NCI-H1930 (cell line): ENCODE measurements at places on chromosomes 4 and X.
A peak's percentile ranks its signal among the peaks of the same experiment; 100 is the strongest.

DNA sequence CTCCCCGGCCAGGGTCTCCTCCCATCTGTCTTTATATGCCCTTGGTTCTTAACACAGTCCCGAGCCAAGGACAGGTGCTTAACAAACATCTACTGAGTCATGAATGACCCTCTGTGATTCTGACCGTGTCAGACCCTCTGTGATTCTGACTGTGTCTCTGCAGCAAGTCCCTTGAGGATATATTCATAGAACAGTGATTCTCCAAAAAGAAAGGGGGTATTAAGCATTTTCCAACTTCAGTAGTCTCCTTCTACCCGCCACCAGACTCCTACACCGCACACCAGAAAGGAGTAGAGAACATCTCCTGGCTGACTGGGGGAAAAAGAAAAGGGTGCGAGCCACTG, 13.6 kb downstream of the ACSL1 start:
- no peak for DNase-seq

- no peak for DNase-seq
Observed at GRCh38 chr4:178173771-178174170, 731.5 kb upstream of the AGA start.

DNA sequence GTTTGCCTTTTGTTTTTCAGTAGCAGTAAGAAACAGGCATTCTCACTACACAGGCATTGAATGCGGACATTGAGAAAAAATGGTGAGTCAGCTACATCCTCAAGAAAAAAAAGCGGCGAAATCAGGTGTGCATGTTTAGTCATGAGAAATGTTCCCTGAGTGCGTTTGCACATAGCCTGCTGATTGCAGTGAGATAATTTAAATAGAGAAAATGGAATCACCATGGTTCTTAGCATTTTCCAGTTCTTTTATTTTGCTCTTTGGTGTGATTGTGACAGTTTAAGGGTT, 54.1 kb upstream of the CLDN34 start:
- DNase-seq = no peak

GRCh38 chr4:165302658-165303057, 24.8 kb upstream of the MSMO1 start:
- DNase-seq = no peak

- DNase-seq = no peak
Observed at GRCh38 chr4:113646442-113646822, 115.1 kb downstream of the CAMK2D start.

DNA sequence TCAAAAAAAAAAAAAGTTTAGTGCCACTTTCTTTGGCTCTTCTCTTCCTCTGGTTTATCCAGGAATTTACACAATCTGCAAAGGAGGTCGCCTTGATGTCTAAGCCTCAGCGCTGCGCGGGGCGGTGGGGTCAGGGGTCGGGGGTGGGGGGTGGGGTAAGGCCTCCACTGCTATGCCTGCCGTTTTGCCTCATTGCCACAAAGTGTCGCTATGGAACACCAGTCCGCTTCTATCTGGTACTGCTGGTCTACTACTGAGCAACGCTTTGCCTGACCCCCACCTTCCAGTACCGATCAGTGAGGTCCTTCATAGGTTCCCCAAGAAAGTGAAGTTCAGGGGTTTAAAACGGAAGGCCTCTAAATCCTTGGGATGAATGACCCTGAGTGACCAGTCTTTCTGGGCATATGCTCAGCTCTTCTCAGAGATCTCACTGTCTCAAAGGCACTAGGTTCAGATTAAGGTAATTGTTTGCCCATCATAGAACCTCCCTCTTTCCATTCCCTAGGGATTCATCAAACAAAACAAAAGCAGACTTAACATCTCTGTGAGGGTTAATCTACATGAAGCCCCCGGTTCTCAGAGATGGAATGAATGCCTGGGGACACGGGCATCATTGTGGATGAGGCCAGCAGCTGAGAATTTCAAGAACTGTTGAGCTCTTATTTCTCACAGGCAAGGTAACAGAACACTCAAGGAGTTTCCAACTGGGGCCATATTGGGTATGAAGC, 16.9 kb upstream of the TSR2 start:
- no peak for DNase-seq

GRCh38 chrX:40268188-40268520, 170.4 kb upstream of the BCOR start:
- DNase-seq = no peak

- no peak for DNase-seq
Observed at GRCh38 chr4:78320349-78320935, 231.1 kb upstream of the ANXA3 start.

DNA sequence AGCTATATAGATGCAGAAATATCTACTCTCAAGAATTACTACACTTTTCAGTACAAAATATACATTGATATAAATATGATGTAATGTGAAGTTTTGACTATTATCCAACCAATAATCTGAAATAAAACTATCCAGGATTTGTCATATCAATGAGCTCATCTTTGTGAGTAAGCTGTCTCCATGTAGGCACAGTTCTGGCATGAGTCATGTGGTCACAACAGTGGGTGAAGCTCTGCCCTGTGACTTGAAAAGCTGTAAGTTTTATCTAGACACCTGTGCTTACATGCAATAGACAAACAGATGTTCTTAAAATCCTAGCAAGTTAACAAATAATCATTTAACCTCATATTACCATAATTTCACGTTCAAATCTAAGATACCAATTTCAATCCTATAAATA, 192.7 kb downstream of the GABRG1 start:
- DNase-seq = no peak

GRCh38 chr4:86155766-86156165, 204.1 kb downstream of the MAPK10 start:
- DNase-seq = no peak

- no peak for DNase-seq
Observed at GRCh38 chr4:28702571-28702970, 1841.9 kb downstream of the STIM2 start.

GRCh38 chr4:60463857-60464502, 736.1 kb upstream of the ADGRL3 start:
- DNase-seq = peak; percentile 1

DNA sequence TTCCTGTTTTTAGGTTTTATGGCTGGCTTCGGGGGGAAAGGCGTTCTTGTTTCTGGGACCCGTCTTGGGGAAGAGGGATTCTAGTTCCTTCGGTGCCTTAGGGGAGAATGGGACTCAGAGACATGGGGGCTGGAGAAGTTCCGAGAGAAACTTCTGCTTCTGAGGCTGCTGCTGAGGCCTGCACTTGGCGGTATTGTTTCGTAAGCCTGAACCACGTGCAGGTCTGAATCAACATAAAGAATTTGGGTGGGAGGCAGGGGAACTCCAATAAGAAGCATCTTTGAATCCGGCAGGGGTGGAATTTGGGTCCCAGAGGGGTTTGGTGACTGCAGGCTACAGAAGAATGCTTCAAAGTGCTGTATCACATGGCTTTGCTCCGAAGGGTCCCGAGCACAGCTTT, 15.1 kb downstream of the XG start:
- no peak for DNase-seq

- DNase-seq = no peak
Observed at GRCh38 chrX:31819455-31819854, 747.6 kb upstream of the FTHL17 start.

- no peak for DNase-seq
Observed at GRCh38 chr4:87840149-87840548, 7.4 kb downstream of the MEPE start.

DNA sequence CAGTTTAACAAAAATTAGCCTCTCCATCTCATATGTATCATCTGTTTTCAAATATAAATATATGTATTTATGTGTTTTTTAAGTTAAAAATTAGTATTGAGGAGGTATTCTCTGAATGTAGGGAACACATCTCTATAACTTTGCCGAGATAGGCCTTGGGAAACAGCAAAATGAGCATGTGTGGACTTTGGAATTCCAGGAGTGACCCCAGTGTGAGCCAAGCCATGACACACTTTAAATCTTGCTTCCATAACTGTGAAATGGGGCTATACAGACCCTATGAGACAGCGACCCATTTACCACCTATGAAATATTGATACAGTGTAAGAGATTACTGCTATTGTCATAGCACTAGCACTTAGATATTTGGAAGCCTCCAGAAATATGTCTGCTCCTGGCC, 58.8 kb downstream of the FRMPD4 start:
- no peak for DNase-seq

DNA sequence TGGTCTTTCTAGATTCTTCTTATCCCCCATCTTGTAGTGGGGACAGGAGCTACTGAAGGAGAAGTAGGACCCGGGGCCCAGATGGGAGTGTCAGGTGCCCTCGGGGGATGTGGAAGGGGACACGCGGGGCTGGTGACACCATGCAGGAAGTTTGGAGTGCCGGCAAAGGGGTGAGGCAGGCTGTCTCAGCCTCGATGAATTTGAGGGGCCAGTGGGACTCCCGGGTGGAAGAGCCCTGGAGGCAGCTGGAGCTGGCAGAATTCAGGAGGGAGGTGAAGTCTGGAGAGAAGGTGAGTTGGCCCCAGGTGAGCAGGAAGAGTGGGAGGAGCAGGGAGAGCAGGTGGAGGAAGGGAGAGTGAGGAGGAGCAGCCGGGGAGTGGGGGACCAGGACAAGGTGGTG, 101.7 kb downstream of the CPZ start:
- DNase-seq = no peak

DNA sequence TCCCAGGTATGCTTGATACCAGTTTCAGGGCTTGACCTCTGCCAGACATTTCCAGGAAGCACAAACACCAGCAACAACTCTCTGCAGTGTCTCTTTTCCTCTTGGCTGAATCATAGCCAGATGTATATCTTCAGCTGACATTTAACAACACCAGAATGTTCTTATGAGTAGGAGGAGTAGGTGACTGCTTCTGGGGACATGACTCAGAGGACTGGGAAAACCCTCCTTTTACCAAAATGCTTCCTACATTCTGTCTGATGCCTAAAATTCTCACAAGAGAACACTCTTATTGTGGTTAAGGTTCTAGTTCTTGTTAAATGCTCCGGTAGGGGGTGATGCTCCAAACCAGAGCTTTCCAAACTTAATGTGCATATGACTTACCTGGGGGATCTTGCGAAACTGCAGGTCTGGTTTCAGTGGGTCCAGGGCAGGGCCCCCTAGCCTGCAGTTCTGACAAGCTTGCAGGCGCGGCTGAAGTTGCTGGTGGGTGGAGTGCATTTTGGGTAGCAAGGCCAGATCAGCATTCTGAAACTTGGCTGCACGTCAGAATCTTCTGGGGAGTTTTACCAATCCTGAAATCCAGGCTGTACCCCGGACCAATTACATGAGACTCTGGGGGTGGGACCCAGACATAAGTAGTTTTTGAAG, 329.3 kb upstream of the RPS6KA3 start:
- DNase-seq = no peak
